ENCODE measurements at places on chromosomes 13 and 19.

DNA sequence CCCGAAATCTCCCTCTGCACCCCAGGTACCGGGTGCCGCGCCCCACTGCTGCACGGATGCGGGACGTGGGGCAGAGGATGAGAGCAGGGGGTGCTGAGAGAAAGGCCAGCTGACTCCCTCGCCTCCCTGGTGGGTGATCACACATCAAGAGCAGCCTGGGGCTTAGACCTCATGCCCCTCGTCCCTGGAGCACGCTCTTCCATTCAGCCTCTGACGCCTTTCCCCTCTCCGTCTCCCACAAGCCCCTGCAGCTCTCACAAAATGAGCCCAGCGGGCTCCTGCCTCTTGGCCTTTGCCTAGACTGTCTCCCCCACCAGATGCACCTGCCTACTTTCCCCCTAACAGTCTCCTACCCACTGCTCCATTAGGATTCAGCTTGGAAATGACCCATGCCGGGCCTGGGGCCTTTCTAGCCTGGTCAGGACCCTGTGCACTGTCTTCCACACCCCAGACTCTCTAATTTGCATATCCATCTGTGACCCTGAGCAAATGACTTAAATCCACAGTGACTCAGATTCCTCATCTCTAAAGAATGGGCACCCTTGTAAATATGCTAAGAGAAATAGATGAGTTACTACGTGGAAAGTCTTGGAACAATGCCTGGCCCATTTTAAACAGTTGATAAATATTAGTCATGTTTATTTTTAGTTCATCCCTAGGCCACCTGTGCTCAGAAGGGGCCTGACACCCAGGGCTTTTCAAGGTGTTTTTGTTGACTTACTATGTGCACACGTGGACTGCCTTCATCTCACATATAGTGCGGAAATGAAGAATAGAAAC lies 582 bp upstream of the PTPRH start:
- DNase-seq: no peak

DNA sequence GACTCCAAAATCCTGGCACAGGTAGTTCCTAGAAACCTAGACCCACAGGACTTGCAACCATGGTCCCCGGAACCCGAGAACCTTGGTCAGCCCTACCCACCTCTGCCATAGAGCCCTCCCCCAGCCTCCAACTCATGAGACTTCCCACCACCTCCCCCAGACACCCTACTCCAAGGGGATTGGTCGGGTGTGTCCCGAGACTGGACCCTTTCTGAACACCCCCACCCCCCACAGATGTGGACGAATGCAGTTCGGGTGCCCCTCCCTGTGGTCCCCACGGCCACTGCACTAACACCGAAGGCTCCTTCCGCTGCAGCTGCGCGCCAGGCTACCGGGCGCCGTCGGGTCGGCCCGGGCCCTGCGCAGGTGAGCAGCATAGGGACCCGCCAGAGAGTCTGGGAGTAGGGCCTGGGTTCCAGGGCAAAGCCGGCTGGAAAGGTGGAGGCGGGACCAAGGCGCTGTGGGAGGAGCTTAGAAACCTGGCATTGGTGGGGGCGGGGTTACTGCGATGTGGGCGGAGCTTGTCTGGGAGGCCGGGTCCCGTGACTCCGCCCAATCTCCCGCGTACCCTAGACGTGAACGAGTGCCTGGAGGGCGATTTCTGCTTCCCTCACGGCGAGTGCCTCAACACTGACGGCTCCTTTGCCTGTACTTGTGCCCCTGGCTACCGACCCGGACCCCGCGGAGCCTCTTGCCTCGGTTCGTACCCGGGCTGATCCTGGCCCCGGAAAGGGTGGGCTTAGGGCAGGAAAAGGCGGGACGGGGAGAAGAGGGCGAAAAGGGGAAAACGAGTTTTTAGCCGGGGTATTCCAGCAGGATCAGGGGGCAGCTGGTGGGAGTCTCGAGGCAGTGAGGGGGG lies 11.9 kb downstream of the LTBP4 start:
- peak; percentile 68 for DNase-seq

GRCh38 chr19:31342926-31343325 lies 6.3 kb downstream of the TSHZ3 start:
- no peak for DNase-seq

- no peak for DNase-seq
Observed at GRCh38 chr19:54521022-54521859, 18.6 kb downstream of the LAIR2 start.

DNA sequence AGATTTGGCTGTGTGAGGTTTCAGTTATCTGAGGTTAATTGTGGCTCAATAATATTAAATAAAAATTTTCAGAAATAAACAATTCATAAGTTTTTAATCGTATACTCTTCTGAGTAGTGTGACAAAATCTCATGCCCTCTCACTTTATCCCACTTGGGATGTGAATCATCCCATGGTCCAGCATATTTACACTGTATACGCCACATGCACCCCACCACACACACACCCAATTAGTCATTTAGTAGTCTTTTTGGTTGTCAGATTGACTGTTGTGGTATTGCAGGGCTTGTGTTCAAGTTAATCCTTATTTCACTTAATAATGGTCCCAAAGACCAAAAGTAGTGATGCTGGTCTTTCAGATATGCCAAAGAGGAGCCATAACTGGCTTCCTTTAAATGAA lies 66.4 kb upstream of the PCDH9 start:
- DNase-seq: no peak

GRCh38 chr19:57664269-57665127 lies 4.2 kb upstream of the ZSCAN4 start:
- DNase-seq: no peak

GRCh38 chr13:77698201-77699058 lies 943 bp downstream of the SLAIN1 start:
- DNase-seq: peak; percentile 22

GRCh38 chr19:57841122-57841763 lies 8.4 kb upstream of the ZNF587 start:
- DNase-seq: no peak

All from activated CD4-positive, alpha-beta T cell treated with anti-CD3 and anti-CD28 coated beads for 1 hour (primary cell).